Renal pelvis (tissue), 12 donors: ENCODE measurements at places on chromosomes 7 and 10. TPM values are rescaled to one million over a fixed set of nuclear protein-coding genes. Genes with fewer than 3 reads are reported as not detected.

DNA sequence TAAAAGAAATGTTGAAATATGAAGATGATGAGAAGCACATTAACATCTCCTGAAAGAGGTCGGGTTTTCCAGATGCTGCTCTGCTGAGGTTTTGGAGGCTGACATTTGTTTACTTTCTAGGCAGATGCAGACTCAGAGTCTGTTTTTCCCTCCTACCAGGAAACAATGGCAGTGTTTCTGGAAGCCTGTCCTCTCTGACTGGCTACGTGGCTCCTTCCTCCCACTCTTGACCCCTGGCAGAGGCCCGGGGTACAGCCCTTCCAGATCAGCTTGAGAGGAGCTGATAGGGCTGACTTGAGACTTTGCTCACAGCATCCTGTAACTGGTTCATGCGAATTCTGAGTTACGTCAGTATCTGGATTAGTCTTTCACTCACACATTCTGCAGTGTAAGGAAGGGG lies 41.1 kb upstream of the IL15RA start:
- no peak for DNase-seq

DNA sequence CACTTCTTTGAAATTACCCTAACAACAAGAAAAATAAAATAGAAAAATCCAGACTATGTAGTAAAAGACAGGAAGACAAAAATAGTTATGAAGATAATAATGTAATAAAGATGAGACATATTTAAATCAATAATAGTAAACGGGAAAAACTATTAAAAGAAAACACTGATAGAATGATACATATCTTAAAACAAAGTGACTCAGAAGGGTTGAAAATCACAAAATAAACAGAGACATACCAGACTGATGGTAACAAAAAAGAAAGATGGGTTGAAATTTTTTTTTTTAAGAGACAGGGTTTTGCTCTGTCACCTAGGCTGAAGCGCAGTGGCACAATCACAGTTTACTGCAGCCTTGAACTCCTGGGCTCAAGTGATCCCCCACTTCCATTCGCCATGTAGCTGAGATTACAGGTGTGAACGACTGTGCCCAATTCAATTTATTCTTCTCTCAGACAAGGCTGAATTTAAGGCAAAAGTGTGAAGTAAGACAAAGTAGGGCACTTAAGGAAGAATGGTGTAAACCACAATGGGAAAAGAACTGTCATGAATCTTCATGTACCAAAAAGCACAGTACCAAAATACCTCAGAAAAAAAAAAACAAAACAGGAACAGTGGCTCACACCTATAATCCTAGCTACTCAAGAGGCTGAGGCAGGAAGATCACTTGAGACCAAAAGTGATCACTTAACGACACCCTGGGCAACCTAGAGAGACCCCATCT lies 47.4 kb downstream of the LMBR1 start:
- no peak for DNase-seq

The PRKG1 gene
- 12.2 TPM for polyA plus RNA-seq

The HOXA2 gene
- 11.8 TPM for polyA plus RNA-seq

The AGR2 gene
- polyA plus RNA-seq = 61.1 TPM

The HGF gene
- 1.2 TPM for polyA plus RNA-seq
